ENCODE measurements at places on chromosomes 12 and 14. TPM values are rescaled to one million over a fixed set of nuclear protein-coding genes. Genes with fewer than 3 reads are reported as not detected.
A peak's percentile ranks its signal among the peaks of the same experiment; 100 is the strongest.

Gene TAS2R10
- total RNA-seq: 0.36 TPM

Gene MEG3
- total RNA-seq: 32.5 TPM

Gene RERG
- not detected for total RNA-seq

Gene GDF3
- total RNA-seq: not detected

DNA sequence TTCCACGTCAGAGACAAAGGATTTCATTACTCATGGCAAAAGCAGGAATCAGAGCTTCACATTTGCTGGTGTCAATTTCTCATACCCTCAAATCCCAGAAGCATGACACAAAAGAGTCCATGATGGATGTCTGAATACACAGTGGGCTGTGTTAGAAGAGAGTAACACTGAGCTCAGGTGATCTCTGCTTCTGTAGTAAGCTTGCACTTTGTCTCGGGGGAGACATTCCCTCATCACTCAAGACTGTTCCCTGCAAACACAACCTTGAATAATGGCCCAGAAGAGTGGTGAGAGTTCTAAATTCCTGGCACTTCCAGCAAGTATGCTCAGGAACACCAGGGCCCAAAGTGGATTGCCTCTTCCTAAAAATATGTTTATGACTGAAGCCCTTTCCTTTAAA, 1787.2 kb upstream of the SEL1L start:
- H3K36me3 ChIP-seq: no peaks in the 10 kb centered on the region
- no peak overlapping the region for H3K27ac ChIP-seq
- no peaks in the 10 kb centered on the region for H3K27me3 ChIP-seq
- DNase-seq: no peak

DNA sequence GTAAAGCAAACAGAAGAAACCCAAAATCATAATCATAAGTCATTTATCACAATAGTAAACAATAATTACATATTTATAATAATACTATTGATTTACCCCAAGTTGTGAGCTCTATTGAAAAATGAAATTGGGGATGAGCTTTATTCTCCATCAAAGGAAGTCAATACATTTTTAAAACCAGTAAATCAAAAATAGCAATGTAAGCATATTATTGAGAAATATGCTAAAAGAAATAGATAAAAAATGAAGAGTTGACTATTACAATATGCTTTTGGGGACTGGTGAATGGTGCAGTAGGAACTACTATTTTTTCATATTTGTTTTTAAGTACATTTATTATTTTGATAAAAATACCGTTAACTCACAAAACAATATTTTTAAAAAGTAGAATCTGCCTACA, 31.2 kb upstream of the STK38L start:
- no peaks in the 10 kb centered on the region for H3K36me3 ChIP-seq
- H3K4me3 ChIP-seq: no peak overlapping the region
- no peaks in the 10 kb centered on the region for H3K27me3 ChIP-seq
- no peak overlapping the region for H3K27ac ChIP-seq
- H3K4me1 ChIP-seq: no peaks in the 10 kb centered on the region
- DNase-seq: no peak

GRCh38 chr12:76591476-76591875, 31.9 kb upstream of the OSBPL8 start:
- H3K4me3 ChIP-seq: no peak overlapping the region
- H3K4me1 ChIP-seq: peaks cover 8% of the 10 kb centered on the region
- no peaks in the 10 kb centered on the region for H3K36me3 ChIP-seq
- no peaks in the 10 kb centered on the region for H3K27me3 ChIP-seq

DNA sequence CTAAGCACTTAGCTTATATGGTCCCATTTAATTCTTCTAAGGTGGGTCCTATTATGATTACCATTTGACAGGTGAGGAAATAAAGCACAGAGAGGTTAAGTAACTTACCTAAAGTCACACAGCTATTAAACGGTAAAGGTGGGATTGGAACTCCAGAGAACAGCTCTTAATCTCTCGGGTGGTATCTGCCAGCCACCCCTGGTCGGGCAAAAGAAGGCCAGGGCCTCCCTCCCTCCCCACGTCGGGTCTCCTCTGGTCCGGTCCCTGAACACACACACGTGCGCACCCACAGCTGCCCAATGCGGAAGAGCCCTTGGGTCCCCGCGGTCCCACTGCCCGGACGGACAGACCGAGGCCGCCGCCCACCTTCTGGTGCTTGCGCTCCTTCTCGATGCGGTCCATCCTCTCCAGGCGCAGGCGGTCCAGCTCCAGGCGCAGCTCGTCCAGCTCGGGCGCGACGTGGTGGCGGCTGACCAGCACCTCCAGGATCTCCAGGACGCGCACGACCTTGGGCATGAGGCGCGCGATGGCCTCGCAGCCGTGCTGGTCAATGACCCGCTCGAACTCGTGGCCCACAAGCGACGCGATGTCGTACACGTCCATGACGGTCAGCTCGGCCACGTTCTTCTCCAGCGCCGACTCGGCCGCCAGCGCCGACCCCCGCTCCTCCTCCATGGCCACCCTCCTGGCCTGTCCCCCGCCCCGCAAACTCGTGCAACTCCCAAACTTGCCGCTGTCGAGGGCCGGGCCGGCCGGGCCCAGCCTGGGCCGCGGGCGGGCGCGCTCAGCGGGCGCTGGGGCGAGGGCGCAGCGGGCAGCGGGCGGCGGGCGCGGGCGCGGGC, 490 bp downstream of the RILPL1 start:
- peak overlapping the region; percentile 66 for H3K4me3 ChIP-seq
- peaks cover 2% of the 10 kb centered on the region for H3K27me3 ChIP-seq
- H3K27ac ChIP-seq: peak overlapping the region; percentile 62
- peaks cover 9% of the 10 kb centered on the region for H3K4me1 ChIP-seq

DNA sequence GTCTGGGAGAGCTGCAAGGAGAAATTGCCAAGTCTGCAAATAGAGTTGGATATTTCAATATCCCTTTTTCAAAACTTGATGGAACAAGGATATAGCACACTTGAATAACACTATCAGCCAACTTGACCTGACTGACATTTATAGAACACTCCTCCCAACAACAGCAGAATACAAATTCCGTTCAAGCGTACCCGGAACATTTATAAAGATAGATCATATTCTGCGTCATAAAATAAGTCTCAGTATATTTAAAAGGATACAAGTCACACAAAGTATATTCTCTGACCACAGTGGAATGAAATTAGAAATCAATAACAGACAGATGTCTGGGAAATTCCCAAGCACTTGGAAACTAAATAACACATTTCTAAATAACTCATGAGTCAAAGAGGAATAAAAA, 29.0 kb upstream of the MEG3 start:
- no peak overlapping the region for H3K27ac ChIP-seq
- no peak overlapping the region for H3K4me3 ChIP-seq
- no peaks in the 10 kb centered on the region for H3K4me1 ChIP-seq
- peaks cover 32% of the 10 kb centered on the region for H3K27me3 ChIP-seq
- H3K36me3 ChIP-seq: no peaks in the 10 kb centered on the region
- no peak for DNase-seq

GRCh38 chr12:9760120-9760519, 581 bp downstream of the CD69 start:
- no peak overlapping the region for H3K4me3 ChIP-seq
- no peak for DNase-seq
- no peaks in the 10 kb centered on the region for H3K27me3 ChIP-seq
- H3K36me3 ChIP-seq: no peaks in the 10 kb centered on the region

GRCh38 chr14:100714258-100714892, 12.3 kb upstream of the DLK1 start:
- no peak for DNase-seq
- H3K27ac ChIP-seq: no peak overlapping the region
- H3K4me3 ChIP-seq: no peak overlapping the region

DNA sequence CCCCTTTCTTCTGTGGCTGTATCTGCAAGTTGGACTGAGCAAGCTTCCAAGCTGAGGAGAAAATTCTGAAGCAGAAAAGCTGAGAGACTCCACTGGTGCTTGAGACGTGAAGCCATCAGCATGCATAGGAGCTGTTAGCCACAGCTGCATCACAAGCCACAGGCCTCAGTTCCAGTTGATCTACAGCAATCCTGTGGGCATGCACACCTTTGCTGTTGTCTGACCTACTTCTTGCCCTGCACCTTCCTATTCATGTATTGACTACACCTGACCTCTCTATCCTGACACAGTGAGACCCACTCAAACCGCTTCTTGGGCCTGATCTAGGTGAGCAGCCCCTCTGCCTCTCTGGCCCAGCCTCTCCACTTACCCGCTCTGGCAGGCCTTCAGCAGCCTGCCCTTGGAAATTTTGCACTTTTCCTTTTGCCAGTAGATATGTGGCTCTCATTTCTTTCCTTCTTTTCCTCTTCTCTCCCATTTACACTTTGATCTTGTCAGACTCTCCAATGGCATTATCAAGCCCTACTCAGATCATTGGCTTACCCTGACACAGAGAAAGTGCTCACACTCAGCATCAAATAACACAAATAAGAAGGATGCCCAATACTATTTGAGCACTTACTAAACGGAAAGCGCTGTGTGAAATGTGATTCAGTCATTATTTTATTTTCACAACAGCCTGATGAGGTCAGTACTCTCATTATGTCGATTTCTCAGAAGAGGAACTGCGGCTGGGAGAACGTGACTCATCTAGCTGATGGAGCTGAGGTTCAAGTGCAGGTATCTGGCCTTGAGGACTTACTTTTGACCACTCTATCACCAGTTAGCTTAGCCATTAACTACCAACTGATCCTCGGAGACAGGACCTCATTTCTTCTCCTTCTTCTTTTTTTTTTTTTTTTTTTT, 21.9 kb upstream of the PTGR2 start:
- no peak overlapping the region for H3K27ac ChIP-seq
- H3K4me3 ChIP-seq: no peak overlapping the region
- peak; percentile 76 for DNase-seq
- no peaks in the 10 kb centered on the region for H3K36me3 ChIP-seq

GRCh38 chr12:88401155-88401554, 179.1 kb downstream of the KITLG start:
- H3K27me3 ChIP-seq: no peaks in the 10 kb centered on the region
- H3K4me3 ChIP-seq: no peak overlapping the region
- no peaks in the 10 kb centered on the region for H3K36me3 ChIP-seq
- peak; percentile 58 for DNase-seq
- H3K27ac ChIP-seq: no peak overlapping the region
- no peaks in the 10 kb centered on the region for H3K4me1 ChIP-seq

DNA sequence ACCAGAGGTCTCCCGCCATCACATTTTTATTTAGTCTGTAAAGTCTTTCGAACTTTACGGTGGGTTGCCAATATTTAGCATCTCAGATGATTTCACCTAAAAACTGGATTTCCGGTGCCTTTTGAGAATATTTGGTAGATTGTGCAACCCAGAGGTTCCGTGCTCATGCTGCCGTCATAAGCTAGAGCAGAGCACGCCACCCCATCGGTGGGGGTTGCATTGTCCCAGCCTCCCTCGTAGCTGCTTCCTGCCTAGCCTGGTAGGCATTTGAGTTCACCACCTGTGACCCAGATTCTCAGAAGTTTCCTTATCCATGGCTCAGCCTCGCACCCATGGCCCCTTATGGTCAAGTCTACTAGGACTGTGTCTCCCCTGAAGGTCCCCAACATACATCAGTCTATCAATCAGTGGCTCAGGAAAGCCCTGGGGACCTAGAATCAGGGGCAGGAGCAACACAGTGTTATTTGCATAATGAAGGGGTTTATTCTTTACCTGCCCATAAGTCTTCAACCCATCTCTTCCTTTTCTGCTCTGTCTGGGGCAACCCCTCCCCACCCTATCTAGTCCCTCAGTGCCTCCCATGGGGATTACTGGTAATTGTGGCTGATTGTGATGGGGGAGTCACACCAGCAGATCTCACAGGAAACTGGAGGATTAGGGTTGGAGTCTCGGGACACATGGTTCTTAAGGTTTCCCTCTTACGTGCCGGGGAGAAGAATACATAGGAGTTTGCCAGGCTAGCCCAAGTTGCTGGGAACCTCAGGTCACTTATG, 152.3 kb downstream of the PHETA1 start:
- H3K4me3 ChIP-seq: no peak overlapping the region
- H3K36me3 ChIP-seq: no peaks in the 10 kb centered on the region
- DNase-seq: no peak
- H3K27ac ChIP-seq: no peak overlapping the region

DNA sequence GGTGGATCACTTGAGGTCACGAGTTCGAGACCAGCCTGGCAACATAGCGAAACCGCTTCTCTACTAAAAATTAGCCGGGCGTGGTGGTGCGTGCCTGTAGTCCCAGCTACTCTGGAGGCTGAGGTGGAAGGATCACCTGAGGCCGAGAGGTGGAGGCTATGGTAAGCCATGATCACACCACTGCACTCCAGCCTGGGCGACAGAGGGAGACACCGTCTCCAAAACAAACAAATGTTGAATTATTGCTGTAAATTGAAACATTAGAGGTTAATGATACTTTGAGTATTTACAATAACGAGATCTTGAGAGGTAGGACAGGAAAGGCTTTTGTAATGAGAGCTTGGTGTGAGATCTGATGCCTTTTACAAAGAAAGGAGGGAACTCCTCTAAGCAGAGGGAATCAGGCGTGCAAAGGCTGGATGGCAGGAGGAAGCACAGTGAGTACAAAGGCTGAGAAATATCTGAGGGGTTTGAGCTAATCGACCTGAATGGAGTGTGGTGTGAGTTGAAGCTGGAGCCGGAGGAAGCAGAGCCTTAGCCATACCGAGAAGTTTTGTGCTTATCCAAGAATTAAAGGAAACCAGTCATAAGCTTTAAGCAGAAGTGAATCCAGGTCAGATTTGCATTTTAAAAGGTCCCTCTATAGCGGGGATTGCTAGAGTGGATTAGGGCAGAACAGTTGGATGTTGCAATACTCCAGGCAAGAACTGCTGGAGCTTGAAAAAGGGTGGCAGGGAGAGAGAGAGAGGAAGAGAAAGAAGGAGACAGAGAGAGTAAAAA, 1.1 kb downstream of the RHNO1 start:
- H3K27ac ChIP-seq: peak overlapping the region; percentile 86
- H3K4me3 ChIP-seq: peak overlapping the region; percentile 82
- H3K27me3 ChIP-seq: no peaks in the 10 kb centered on the region
- H3K4me1 ChIP-seq: peaks cover 6% of the 10 kb centered on the region
- peak; percentile 53 for DNase-seq

DNA sequence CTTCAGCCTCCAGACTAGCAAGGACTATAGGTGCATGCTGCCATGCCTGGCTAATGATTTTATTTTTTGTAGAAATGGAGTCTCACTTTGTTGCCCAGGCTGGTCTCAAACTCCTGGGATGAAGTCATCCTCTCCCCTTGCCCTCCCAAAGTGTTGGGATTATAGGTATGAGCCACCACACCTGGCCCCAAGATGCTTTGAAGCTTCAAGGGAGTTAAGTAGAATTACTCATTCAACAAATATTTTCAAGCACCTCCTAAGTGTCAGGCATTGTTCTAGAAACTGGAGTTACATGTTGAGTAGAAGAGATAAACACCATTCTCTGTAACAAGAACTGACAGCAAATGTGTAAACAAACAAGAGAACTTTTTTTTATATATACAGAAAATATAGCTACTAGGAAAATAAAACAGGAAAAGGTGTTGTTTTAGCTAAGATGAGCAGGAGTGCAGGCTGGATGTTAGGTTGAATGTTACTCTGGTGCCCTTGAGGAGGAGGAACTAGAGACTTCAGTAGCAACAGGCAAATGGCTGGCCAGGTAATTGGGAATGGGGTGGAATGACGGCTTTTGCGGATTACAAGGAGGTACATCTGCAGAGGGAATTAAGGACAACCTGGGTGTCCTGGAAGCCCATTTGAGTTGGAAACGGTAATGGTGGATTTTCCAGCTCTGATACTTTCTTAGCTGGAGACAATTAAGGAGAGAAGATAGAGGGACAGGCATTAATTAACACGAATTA, 32.0 kb upstream of the CFAP54 start:
- no peak for DNase-seq
- H3K36me3 ChIP-seq: no peaks in the 10 kb centered on the region
- no peak overlapping the region for H3K4me3 ChIP-seq

GRCh38 chr12:120238839-120239445, 26.6 kb downstream of the PXN start:
- H3K4me3 ChIP-seq: no peak overlapping the region
- no peaks in the 10 kb centered on the region for H3K27me3 ChIP-seq
- H3K27ac ChIP-seq: 0 out of 2 replicates have a peak overlapping the region, but pooled peaks have one; percentile 8
- H3K36me3 ChIP-seq: peaks cover 5% of the 10 kb centered on the region
- no peak for DNase-seq
